Breast epithelium (tissue), 4 donors: ENCODE measurements at places on chromosomes 6 and 20. TPM values are rescaled to one million over a fixed set of nuclear protein-coding genes. Genes with fewer than 3 reads are reported as not detected.

KHDC1 gene
- total RNA-seq, result 0.66 TPM

DNA sequence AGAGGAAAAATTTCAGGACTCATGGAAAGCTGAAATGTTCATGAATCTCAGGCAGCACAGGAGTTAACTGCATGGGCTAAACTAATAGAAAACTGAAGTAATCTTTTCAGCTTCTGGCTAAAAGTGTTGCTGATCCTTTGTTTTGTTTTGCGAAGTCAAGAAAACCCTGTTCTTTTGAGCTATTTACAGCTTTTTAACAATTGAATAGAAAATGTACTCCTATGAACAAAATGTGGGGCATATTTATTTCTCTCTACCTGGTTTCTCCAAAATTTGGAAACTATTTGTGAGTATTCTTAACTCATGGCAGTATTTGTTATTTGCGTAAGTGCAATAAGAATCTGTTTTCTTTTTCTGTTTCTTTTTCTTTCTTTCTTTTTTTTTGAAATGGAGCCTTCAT lies 818.8 kb upstream of the CITED2 start:
- no peaks in the 10 kb centered on the region for H3K4me1 ChIP-seq
- no peaks in the 10 kb centered on the region for H3K27me3 ChIP-seq
- H3K36me3 ChIP-seq, result no peaks in the 10 kb centered on the region
- no peak for DNase-seq
- no peak overlapping the region for H3K4me3 ChIP-seq

DNA sequence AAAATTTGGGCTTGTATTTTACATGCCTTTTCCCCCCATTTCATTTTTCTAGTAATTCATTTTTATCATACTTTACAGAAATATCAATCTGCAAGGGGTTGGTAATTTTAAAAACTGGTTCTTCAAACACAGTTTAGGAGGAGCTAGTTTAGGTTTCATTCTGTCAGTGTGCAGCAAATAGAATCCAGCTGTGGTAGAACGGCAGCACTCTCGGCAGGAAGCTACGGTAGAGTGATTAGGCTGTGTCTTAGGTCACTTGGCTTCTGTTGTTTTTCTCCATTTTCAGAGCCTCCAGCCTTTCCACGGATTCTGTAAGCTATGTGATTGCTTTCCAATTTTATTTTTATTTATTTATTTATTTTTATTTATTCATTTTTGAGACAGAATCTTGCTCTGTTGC lies 32.7 kb downstream of the TLDC2 start:
- H3K27me3 ChIP-seq, result no peaks in the 10 kb centered on the region
- H3K4me1 ChIP-seq, result no peaks in the 10 kb centered on the region

GRCh38 chr6:28907394-28907793 lies 16.4 kb downstream of the TRIM27 start:
- DNase-seq, result no peak
- no peak overlapping the region for H3K4me3 ChIP-seq
- peaks cover 12% of the 10 kb centered on the region for H3K36me3 ChIP-seq

- no peak for DNase-seq
- no peak overlapping the region for H3K27ac ChIP-seq
- no peaks in the 10 kb centered on the region for H3K36me3 ChIP-seq
- no peaks in the 10 kb centered on the region for H3K27me3 ChIP-seq
- H3K4me3 ChIP-seq, result no peak overlapping the region
- no peaks in the 10 kb centered on the region for H3K4me1 ChIP-seq
These were observed 212.7 kb downstream of the PTPRK start for GRCh38 chr6:128307671-128308070.
